Cardiac muscle cell (in vitro differentiated cells and primary cell): ENCODE measurements at places on chromosomes 6 and 20.

- no peaks in the 10 kb centered on the region for H3K27me3 ChIP-seq
- no peak overlapping the region for H3K4me3 ChIP-seq
- peaks cover 10% of the 10 kb centered on the region for H3K4me1 ChIP-seq
- peak; percentile 82 for DNase-seq
- H3K36me3 ChIP-seq = no peaks in the 10 kb centered on the region
These were observed 255.4 kb downstream of the ATXN1 start for GRCh38 chr6:16505711-16506357.

GRCh38 chr20:9160757-9161156, 91.9 kb downstream of the PLCB4 start:
- H3K4me1 ChIP-seq = peaks cover 17% of the 10 kb centered on the region
- DNase-seq = peak; percentile 50
- no peaks in the 10 kb centered on the region for H3K36me3 ChIP-seq
- no peaks in the 10 kb centered on the region for H3K27me3 ChIP-seq

- H3K4me1 ChIP-seq = no peaks in the 10 kb centered on the region
- no peak overlapping the region for H3K27ac ChIP-seq
- H3K27me3 ChIP-seq = no peaks in the 10 kb centered on the region
- no peak overlapping the region for H3K4me3 ChIP-seq
- DNase-seq = peak; percentile 72
- H3K36me3 ChIP-seq = no peaks in the 10 kb centered on the region
These were observed 31.7 kb downstream of the SAMHD1 start for GRCh38 chr20:36919715-36920333.

- DNase-seq = peak; percentile 81
- peaks cover 22% of the 10 kb centered on the region for H3K4me1 ChIP-seq
- H3K36me3 ChIP-seq = no peaks in the 10 kb centered on the region
These were observed 159.8 kb upstream of the ARID1B start for GRCh38 chr6:156617376-156617775.

DNA sequence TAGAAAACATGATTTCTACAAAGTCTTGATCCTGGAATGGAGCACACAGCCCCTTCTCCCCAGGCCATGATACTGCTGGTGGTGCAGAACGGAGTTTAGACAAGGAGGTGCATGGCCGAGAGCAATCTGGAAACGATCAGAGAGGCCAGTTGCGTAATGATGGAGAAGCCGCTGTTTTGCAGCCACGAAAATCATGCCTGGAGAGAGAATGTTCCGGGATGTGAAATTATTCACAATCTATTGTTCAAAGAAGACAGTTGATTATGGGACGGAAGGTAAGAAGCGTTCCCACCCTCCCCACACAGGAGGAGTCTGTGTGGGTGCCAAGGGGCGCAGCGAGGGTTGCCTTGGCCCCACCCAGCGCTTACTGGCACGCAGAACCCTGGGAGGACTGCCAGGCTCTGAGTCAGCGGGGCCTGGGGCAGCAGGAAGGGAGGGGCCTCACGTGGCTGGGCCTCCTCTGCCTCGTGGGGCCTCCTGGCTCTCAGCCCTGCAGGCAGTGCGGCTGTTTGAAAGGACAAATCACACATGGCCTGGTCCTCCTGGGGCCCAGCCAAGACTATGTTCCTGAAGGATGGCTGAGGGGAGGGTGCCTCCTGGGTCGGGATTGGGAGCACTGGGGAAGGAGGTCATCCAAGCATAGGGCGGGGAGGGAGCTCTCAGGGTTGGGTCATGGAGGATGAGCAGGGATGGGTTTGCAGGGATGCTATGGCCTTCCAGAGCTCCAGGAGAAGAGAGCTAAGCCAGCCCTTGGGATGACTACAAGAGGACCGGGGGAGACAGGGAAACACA, 8.7 kb upstream of the AP5S1 start:
- no peaks in the 10 kb centered on the region for H3K36me3 ChIP-seq
- H3K27me3 ChIP-seq = no peaks in the 10 kb centered on the region
- H3K4me3 ChIP-seq = no peak overlapping the region
- H3K27ac ChIP-seq = no peak overlapping the region
- peak; percentile 18 for DNase-seq
- H3K4me1 ChIP-seq = no peaks in the 10 kb centered on the region

DNA sequence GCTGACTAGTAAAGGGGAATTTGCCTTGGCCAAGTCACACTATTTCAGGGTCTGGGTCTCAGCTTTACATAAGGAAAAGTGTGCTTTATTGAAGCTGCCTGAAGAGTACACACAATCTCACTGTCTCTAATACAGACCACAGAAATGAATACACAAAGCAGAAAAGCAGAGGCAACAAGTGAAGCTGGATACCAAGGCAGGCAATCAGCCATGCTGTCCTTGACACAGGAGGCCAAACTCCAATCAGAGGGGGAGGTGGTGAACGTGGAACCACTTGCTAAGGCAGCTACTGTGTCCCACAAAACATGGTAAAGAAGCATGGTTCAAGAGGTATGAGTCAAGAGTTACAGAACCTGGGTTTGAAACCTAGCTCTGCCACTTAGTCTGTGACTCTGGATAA, 21.8 kb upstream of the CCND3 start:
- no peaks in the 10 kb centered on the region for H3K36me3 ChIP-seq
- H3K4me1 ChIP-seq = no peaks in the 10 kb centered on the region
- no peaks in the 10 kb centered on the region for H3K27me3 ChIP-seq

DNA sequence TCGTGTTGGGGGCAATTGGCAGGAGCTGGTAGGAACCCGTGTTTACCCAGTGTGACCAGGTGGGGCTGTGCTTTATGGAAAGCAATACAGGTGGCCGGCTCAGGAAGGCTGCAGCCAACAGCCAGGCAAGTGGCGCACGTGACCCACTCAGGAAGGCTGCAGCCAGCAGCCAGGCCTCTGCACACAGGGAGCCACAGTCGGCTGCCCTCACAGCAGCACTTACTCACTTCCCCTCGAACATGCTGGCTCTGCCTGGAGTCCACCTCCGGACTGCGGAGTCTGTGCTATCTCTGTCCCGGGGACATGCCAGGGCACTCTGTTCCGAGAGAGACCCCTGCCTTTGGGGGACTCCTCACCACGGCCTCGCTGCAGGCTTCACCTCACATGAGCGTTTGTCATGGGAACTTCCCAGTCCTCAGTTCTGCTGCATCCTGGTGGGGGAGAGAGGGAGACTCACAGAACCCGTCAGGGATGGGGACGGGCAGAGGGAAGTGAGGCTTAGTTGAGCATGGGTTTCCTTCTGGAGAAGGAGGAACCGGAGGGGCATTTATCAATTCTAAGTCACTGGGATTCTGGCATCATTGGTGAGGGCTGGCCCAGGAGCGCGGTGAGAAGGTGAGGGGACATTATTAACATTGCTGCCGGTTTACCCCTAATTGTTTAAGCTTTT, 76.8 kb downstream of the TTLL2 start:
- H3K4me1 ChIP-seq = no peaks in the 10 kb centered on the region
- no peak overlapping the region for H3K4me3 ChIP-seq
- no peaks in the 10 kb centered on the region for H3K27me3 ChIP-seq
- H3K27ac ChIP-seq = no peak overlapping the region

DNA sequence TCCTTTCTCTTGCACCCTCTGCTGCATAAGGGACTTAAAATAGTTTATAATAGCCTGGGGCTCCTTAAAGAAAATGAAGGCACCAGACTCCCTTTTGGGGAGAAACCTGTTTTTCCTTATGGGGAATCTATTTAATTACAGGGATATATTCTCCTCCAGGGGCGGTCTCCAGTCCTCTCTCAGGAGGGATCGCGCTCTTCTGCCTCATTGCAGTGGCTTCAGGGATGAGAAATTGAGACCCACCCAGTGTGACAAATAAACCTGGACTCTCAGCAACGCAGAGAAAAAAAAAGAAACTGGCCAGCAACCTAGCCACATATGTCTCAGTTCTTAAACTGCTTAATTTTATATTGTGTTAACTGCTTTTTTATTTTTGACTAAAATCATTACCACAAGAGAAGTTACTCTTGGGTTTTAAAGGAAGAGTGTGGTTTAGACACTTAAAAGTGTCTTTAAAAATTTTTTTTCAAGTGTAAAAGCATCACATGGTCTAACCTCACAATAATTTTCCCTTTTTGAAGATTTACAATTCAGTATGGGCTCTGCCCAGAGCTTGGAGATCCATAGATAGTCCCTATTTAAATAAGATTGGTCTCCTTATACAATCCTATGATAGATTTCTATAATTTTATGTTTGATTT, 11.7 kb upstream of the GOPC start:
- no peaks in the 10 kb centered on the region for H3K27me3 ChIP-seq
- no peaks in the 10 kb centered on the region for H3K36me3 ChIP-seq
- no peak overlapping the region for H3K4me3 ChIP-seq
- no peak overlapping the region for H3K27ac ChIP-seq
